ENCODE measurements at places on chromosomes 13 and 19.

GRCh38 chr13:112732679-112733078 lies 42.8 kb downstream of the ATP11A start:
- DNase-seq = no peak

- DNase-seq = no peak
These were observed 32.3 kb upstream of the GJB6 start for GRCh38 chr13:20264271-20265018.

DNA sequence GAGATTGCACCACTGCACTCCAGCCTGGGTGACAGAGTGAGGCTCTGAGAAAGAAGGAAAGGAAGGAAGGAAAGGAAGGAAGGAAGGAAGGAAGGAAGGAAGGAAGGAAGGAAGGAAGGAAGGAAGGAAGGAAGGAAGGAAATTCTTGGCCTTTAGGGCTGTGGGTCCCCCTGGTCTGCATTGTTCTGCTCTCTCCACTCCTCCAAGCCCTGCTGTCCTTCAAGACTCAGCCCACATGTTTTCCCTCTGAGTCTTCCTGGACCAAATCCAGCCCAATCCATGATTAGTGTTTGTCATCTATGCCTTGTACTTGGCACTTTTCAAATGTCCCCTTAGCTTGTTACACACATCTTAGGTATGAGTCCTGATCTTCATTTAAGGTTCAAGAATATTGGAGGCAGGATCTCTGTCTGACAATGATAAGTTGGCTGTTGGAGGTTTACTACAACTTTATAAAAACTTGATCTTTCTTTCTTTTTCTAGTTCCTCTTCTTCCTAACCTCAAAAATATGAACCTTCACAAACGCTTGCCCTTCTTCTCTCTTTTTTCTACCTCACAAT lies 48.8 kb upstream of the INTS6 start:
- peak; percentile 56 for DNase-seq

GRCh38 chr13:26497968-26498511 lies 59.4 kb upstream of the WASF3 start:
- DNase-seq = peak; percentile 69

GRCh38 chr13:59458908-59459579 lies 704.7 kb downstream of the DIAPH3 start:
- peak; percentile 84 for DNase-seq

DNA sequence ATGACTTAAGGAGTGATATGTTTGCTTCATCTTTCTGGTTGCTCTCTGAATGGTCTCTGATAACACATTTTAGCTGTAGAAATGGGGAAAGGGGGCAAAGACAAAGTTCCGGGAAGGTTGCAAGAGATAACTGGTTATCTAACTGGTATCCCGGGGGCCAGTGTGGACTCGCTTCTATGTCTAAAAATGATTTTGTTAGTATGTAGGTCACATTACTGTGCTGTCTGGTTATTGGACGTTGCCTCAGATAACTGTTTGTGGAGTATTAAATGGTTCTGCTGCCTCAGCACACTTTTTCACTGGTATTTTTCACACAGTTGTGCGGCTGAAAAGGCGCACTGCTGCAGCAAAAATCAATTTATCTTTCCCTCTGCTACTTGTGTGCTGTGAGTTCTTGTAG lies 63.0 kb upstream of the ZNF536 start:
- DNase-seq = no peak

Data from fibroblast of pulmonary artery (primary cell).